ENCODE measurements at places on chromosomes 1 and 21.

- no peak for DNase-seq
Measured at GRCh38 chr1:28282426-28283407, 23.4 kb downstream of the SESN2 start.

GRCh38 chr1:32372149-32372756 is 9.9 kb downstream of the TSSK3 start:
- DNase-seq: no peak

GRCh38 chr21:33850985-33851384 is 64.6 kb downstream of the ATP5PO start:
- DNase-seq: no peak

- no peak for DNase-seq
Measured at GRCh38 chr1:13662493-13662892, 37.5 kb upstream of the PRDM2 start.

- no peak for DNase-seq
Measured at GRCh38 chr1:165598676-165599059, 32.4 kb upstream of the MGST3 start.

- DNase-seq: no peak
Measured at GRCh38 chr21:27743971-27744564, 777.2 kb upstream of the ADAMTS5 start.

DNA sequence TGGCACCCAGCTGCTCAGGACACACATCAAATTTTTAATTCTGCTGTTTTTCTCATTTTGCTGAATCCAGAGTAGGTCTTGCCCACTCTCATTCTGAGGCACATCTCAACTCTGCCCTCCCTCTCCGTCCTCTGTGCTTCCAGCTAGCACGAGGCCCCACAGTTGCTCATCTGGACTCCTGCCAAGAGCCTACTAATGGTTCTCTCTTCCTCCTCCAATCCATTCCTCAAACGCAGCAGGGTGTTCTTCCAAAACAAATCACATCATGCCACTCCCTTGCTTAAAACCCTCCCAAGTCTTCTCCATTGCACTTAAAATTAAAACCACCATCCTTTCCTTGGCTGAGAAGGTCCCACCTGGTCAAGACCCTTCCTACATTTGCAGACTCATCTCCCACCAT is 49.8 kb upstream of the SCAF4 start:
- DNase-seq: no peak

DNA sequence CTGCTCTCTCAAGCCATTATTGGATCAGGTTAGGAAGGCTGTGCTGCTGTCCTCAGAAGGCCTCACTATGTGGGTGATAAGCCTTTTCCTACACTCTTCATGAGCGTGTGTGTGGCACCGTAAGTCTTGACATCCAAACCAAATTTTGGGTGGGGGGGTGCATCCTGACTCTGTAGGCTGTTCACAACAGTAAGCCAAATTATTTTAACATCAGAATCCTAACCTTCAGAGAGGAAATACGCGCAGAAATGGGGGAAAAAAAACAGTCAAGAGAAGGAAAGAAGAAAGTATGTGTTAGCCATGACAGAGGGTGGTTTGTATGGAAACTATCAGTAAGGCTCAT is 21.0 kb downstream of the STPG1 start:
- DNase-seq: no peak

GRCh38 chr21:16069178-16070112 is 339.7 kb downstream of the USP25 start:
- DNase-seq: no peak

DNA sequence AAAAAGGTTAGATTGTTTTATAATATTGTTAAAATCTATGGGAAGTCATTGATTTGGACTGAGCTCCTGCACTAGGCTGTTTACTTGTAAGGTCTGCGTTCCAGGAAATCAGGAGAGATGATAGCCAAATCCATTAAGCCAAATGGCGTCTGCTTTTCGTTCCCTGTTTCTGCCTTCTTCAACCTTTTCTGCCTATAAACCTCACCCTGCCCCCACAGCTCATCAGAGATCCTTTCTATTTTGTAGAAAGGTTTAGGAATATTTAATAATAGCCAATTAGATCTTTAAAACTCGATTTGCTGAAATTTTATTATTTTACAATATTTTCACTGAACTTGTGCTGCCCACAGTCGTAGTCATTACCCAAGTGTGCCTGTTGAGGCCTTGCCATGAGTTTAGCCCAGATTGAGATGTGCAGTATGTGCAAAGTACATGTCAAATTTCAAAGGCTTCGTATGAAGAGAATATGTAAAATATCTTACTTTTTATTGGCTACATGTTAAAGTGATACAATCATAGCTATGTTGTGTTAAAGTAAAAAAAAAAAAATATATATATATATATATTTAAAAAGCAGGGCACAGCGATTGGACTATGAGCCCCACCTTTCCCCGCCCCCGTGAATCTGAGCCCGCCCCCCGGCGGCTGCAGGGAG is 444 bp upstream of the IARS2 start:
- DNase-seq: no peak

- no peak for DNase-seq
Measured at GRCh38 chr1:200053646-200054045, 26.1 kb downstream of the NR5A2 start.

GRCh38 chr1:37752583-37753471 is 12.1 kb downstream of the EPHA10 start:
- no peak for DNase-seq

GRCh38 chr1:91885213-91885715 is 687 bp downstream of the TGFBR3 start:
- no peak for DNase-seq

GRCh38 chr1:111699268-111699667 is 39.9 kb downstream of the INKA2 start:
- DNase-seq: no peak

DNA sequence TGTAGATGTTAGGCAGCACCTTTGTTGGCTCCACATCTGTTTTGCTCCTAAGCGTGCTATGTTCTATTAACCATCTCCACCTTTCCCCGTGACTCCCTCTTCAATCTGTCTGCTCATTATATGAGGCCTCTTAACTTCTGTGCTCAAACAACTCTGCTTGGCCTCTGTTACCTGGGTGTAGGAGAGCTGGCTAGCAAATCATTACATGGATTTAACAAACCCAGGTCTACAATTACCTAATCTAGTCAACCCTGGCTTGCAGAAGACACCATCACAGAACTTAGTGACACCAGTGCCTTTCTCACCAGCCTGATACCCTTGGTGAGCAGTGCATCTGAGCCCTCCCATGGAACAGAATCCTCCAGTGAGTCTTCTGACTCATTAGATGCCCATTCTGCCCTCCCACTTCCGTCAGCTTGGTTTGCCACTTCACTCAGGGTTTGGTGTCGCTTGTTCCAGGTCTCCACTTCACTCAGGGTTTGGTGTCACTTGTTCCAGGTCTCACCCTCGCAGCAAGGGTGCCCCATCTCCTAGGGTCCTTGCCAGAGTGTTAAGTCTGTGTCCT is 92.0 kb upstream of the KIF26B start:
- DNase-seq: no peak

- DNase-seq: no peak
Measured at GRCh38 chr1:159247266-159247665, 42.6 kb downstream of the ACKR1 start.

- DNase-seq: no peak
Measured at GRCh38 chr21:26423511-26423910, 149.6 kb downstream of the CYYR1 start.

DNA sequence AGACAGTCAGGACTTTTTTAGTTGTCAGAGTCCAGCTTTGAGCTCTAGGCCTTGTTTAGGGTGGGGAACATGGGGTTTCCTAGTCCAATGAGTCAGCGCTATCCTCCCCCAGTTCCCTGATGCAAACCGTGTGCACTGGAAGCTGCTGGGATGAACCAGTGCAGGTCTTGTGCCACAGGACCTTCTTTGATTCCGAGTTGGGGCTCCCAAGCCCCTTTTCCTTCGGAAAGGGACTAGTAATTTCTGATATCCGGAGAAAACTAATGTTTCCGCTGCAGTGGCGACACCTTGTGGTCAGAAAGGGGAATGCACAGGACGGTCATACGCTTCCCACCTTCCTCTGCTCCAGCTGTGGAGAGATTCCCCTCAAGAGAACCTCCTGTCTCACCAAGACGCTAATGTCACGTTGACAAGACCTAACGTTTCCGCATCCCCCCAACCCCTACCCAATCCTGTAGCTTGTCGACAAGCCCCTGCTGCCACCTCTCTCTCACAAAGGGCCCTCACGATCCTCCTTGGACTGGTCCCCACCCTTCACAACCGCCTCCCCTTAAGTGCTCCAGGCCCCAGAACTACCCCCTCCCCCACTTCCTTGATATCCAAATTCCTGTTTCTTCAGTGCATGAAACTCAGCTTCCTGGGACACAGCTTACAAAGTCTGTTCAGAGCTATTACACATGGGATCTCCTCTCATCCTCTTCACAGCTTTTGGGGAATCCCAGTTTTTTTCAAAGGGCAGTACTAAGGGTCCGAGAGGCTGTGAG is 30.9 kb downstream of the GPA33 start:
- DNase-seq: peak; percentile 66

GRCh38 chr1:198846556-198846955 is 207.7 kb downstream of the PTPRC start:
- no peak for DNase-seq

DNA sequence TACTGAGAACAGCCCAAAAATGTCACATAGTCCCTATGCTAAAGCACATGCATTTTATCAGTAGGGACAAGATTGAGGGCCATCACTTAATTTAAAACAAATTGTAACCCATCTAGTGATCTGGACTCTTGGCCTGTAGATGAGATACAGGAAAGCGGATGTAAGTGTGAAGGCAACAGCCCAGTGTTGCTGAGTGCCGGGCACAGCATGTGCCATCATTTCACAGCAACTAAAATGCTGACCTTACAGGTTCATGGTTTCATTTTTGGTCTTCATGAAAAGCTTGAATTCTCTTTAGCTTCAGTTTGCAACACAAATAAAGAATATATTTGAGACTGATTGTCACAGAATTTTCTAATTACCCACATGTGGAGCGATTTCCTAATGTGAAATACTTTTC is 5.8 kb downstream of the COG2 start:
- DNase-seq: no peak

DNA sequence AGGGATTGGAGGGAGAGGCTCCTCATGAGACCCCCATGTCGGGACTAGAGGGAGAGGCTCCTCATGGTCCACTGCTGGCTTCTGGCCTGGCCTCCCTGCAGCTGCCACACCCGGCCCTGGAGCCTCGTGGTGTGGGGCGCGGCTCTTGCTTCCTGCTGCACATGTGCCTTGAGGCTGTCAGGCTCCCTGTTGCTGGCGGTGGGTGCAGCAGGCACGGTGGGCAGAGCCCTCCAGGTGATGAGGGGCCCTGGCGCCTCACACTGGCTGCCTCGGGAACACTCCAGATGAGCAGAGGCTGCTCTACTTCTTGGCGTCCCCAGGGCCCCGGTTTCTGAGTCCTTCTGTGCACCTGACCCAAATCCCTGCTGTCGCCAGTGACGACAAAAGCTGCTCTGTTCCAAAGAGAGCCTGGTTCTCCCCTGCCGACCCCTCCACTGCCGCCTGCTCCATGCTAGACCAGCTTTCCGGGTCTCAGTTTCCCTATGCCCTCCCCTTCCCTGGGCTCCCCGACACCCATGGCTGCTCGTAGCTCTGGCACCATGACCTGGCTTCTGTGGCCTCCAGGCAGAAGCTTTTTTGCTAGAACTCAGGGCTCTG is 9.7 kb upstream of the ATAD3B start:
- DNase-seq: no peak

GRCh38 chr1:235069577-235070563 is 58.8 kb downstream of the TOMM20 start:
- DNase-seq: no peak

- DNase-seq: no peak
Measured at GRCh38 chr21:16279731-16280581, 550.2 kb downstream of the USP25 start.

DNA sequence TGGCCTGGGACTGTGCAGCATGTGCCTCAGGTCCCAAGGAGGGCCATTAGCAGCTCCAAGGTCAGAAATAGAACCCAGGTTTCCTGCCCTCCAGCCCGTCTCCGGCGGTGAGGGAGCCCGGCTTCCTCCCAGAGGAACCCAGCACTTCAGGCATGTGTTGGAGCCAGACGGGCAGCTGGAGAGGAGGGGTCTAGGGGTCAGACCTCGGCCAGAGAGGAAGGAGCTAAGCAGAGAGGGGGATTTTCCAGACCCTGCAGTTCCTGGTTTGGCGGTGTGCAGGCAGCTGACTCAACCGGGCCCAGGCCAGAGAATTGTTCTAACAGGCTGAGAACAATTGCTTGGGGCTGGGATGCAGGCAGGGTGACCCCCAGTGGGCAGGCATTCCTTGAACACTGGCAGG is 37.1 kb downstream of the HSPG2 start:
- DNase-seq: no peak

DNA sequence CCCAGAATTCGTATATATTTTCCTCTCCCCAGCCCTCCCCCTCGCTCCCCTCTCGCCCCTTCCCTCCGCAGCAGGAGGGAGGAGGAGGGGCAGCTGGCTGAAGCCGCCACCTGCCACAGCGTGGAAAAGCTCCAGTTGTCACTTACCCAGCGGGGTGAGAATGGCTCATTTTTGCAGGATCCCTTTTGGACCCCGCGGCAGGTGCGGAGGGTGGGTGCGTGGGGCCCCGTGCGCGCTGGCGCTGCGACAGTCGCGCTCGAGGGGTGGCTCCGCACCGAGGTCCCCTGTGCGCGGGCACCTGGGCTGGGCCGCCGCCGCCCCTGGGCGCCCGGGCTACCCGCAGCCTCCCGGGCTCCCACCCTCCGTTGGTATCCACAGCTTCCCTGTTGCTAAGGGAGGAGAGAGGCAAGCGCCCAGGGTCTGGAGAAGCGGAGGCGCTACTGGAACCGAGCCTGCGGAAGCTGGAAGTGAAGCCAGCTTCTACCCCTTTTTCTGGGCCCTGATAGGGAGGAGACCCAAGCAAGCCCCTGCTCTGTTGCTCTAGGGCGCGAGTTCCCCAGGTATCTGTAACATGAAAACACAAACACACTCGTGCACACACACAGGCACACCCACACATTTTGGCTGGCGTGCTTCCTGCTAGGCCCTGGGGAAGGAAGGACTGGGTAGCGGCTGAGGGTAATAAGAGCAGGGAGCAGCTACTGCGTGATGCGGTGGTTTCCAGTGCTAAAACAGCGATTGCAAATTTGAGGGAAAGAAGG is at the start of gene ERICH3:
Gene ERICH3 (minus strand): TSS at position 442 of the 761 bp plus-strand sequence. CDS start 273 bp downstream, at position 169.
- DNase-seq: no peak

- no peak for DNase-seq
Measured at GRCh38 chr1:5617179-5617520, 375.1 kb downstream of the NPHP4 start.

DNA sequence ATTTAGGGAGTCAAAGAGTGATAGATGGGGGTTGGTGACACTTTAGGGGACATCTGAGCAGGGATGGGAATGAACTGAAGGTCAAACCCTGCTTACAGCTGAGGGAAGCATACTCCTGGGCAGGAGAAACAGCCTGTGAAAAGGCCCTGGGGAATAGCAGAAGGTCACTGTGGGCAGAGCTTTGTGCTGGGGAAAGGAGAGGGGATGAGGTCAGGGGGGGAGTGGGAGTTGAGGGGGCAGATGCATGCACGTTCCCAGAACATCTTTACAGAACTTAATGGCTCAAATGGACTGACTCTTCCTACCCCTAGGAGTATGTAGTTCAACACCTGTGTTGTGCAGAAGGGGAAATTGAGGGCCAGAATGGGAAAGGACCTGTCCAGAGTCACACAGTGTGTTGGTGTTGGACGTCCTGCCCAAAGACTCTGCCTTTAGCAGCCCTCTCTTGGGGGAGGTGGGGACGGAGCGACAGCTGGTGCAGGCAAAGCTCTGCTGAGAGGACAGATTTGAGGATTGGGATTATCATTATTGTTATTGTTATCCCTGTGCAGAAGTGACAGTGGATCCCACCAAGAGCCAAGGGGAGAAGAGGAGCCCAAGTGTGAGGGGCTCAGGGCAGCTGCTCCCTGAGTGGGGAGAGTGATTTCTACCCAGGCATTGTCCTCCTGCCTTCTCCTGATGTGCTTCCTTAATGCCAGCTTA is 116.5 kb downstream of the PTPRU start:
- DNase-seq: no peak
